ENCODE measurements at places on chromosomes 6 and 20. TPM values are rescaled to one million over a fixed set of nuclear protein-coding genes. Genes with fewer than 3 reads are reported as not detected.

GRCh38 chr6:106988664-106989063 is 14.1 kb upstream of the CD24 start:
- DNase-seq, result no peak

DNA sequence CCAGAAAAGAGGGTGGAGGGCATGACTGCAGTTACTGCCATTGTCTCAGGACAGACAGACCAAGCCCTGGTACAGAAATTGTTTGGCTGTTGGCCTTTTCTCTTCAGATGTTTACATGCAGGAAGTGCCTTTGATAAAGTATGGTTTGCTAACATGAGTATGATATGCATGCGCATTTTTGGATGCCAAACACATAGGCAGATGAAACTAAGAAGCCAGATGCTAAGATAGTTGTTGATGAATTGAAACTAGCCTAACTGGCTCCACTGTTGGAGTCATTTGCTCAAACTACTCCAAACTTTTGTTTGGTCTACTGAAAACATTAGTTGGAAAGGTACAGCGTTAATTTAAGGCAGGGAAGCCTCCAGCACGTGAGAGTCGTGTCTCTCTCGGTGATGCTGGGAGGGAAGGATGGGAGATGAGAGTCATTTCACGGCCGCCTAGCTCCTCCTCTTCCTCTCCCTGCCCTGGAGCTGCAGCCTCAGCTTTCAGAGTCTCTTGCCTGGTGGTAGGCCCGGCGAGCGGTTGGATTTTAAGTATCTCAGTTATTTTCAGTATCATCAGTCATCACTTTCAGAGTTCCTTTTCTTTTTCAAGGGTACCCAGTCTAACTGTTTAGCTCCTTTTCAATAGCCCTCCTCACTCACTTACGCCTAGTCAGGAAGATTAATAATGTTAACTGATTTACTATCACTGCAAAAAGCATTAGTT is 29.7 kb downstream of the RREB1 start:
- no peak for DNase-seq

DNA sequence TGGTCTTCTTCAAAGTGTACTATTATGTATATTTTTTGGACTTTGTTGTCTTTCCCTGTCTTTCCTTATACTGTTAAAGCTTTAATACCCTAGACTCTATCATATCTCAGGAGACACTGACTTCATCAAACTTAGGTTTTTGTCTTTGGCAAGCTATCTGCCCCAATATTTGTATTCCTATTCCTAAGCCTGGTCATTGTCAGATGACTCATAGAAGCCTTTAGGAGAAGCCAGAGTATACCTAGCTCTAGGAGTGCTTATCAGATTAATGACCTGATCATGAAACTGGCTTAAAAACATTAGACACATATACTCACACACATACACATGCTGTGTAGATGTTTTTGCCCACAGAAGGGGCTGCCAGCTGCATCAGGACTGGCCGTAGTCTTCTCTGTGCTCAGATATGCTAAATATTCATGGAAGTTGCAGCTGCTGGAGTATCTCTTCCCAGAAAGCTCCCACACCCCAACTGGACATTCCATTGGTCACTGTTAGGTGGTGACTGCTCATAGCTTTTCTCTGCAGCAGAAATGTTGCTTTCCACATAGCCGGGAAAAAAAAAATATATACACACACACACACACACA is 102.0 kb downstream of the ANKS1A start:
- no peak for DNase-seq

RNF182 gene
- polyA plus RNA-seq, result 4.3 TPM

GRCh38 chr6:56637640-56638039 is 5.0 kb downstream of the DST start:
- peak; percentile 38 for DNase-seq

PRICKLE4 gene
- polyA plus RNA-seq, result 20.5 TPM

DNA sequence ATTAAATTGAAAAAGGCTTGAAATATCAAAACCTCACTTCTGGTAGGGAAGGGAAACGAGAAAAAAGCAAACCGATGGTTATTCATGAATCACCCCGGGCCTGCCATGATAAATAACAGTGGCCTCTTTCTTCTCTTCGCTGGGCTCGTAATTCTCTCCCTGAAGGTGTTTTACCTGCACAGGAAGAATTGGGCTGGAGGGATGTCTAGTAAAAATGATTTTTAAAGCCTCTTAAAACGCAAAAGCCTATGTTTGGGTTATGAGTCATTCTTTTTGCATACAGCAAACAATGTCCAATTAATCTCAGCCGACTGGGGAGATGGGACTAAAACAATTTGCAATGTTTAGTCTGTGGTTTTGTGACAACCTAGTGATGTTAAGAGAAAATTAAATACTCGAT is 16.8 kb downstream of the LINC00237 start:
- no peak for DNase-seq

IPCEF1 gene
- polyA plus RNA-seq, result 6.8 TPM

DNA sequence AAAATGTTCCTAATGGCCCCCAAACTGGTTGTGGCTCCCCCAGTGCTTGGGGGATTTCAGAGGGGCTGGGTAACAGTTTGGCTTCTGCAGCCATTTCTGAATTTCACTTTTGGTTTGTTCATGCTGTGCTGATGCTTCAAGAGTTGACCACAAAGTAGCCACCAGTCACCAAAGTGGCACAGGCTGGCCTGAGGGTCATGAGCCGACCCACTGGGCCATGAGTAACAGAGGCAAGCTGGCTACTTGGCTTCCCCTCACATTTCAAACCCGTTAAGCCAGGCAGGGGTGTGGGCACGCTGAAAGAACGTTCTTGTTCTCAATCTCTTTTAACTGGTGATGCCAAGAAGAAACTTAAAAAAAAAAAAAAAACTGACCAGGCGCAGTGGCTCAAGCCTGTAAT is 15.1 kb upstream of the NXT1 start:
- no peak for DNase-seq

HIVEP2 gene
- polyA plus RNA-seq, result 8.4 TPM

- no peak for DNase-seq
Measured at GRCh38 chr6:75103431-75103830, 102.4 kb downstream of the COL12A1 start.

DNA sequence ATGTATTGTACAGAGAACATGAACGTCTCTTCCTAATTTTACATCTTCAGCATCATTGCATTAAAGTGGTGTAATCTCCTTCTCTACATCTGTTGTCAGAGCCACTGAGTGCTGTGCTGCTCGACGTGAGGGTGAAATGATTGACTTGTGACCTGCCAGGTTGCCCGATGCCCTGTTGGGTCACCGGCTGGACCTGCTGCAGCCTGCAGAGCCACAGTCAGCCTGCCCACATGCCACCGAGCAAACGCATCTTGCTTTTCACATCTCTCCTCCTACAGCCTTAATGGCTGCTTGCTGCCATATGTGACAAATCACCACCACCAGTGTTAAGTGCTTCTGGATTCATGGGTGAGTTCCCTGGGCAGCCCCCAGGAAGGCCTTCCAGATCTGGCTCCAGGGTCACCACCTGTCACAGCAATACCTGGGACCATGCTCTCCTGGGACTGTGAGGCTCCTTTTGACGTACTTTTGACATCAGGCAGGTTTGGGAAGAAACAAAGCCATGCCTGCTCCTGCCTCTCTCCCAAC is 80.3 kb downstream of the ASXL1 start:
- DNase-seq, result no peak

GRCh38 chr6:9112544-9112943 is 677.2 kb upstream of the SLC35B3 start:
- no peak for DNase-seq

DNA sequence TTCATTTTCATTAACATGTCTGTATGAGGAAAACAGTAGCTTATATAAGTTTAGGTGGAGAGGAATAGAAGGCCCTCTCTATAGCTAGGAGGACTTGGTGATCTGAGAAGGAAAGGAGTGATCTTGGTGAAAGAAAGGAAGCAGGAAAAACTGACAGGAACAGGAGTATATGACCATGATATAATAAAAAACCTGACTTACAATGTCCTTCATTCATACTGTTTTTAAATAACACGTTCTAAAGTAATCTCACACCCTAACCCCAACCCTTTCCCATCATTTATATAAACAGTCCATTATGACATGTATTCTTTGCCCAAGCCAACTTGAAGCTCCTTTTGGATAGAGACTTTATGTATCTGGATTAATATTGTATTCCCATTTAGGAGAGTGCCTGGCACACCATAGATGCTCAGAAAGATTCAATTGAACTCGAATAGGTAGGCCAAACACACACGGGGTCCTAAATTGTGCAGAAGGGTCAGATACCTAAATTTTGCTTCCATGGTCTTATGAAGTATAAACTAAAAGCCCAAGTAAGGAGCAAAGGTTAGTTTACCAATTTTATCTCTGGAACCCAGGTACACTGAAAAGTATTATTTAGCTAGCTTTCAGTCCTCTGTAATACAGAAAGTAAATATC is 75.9 kb downstream of the OR2B2 start:
- no peak for DNase-seq

- DNase-seq, result no peak
Measured at GRCh38 chr6:44080561-44081521, 46.4 kb downstream of the MRPL14 start.

All from right lung (tissue), 10 donors.